Head of caudate nucleus (tissue), 42 donors: ENCODE measurements at places on chromosomes 3 and 15.

- no peak for DNase-seq
These were observed 14.7 kb upstream of the PIK3CB start for GRCh38 chr3:138849222-138849940.

DNA sequence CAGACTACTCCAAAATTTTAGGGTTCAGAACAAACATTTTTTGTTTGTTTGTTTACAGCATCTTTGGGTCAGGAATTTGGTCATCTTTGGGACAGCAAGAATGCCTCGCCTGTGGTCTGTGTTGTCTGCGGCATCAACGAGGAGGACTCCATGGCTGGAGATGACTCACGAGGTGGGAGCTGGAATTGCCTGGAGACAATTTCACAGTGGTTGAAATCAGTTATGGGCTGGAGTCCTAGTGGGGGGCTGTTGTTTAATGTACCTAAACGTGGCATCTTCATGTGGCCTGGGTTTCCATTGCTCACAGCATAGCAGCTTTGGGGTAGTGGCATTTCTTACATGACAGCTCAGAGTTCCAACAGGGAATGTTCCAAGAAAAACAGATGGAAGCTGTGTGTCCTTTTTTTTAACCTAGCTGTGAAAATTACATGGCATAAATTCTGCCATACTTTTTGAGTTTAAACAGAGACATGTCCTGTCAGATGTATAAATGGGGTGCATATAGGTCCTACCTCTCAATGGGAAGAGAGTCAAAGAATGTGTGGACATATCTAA, 507.3 kb upstream of the CBLB start:
- DNase-seq = no peak

GRCh38 chr3:17915341-17915740, 172.9 kb upstream of the TBC1D5 start:
- DNase-seq = no peak

DNA sequence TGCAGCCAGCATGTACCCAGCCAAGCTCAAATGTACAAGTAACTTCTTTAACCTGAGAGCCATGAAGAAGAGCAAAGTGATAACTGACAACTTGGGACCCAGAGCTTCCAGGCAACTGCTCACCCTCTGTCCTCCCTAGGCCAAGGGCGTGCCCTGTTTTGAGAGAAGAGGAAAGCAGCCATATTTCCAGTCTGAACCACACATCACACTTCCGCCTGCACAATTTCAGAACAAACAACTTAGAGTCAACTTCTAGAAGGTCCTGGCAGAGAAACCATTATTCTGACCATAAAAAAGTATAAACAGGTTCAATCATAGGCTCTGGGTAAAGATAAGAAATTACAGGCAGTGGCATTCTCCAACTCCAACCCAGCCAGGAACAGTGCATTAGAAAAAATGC, 50.1 kb downstream of the ITGB5 start:
- DNase-seq = no peak

GRCh38 chr3:141386126-141386488, 17.8 kb downstream of the ZBTB38 start:
- no peak for DNase-seq

- DNase-seq = no peak
These were observed 144.8 kb downstream of the GABRB3 start for GRCh38 chr15:26628071-26628470.

- no peak for DNase-seq
These were observed 6.6 kb upstream of the CCR8 start for GRCh38 chr3:39322936-39323335.

GRCh38 chr3:52704611-52705437, 767 bp downstream of the GLT8D1 start:
- DNase-seq = no peak

DNA sequence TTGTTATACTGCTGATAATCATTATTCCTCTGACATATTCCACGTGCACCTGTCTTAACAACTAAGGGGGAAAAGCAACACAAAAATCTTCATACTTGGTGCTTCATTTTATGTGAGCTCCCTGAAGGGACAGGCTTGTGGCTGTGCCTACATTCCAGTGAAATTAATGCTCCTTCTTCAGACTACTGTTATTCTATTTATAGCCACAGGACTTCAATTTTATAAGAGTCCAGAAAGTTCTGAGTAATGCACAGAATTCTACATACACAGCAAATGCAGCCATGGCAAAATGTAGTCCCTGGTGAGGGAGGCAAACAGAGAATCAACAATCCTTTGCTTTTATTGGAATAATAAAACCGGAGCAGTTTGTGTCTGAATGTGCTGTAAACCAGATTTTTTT, 417.1 kb downstream of the RBMS3 start:
- DNase-seq = no peak

GRCh38 chr3:62139957-62140356, 233.4 kb downstream of the FEZF2 start:
- DNase-seq = no peak

- peak; percentile 81 for DNase-seq
These were observed 16.9 kb upstream of the SEMA4B start for GRCh38 chr15:90184119-90184785.

GRCh38 chr15:73283366-73283962, 85.3 kb downstream of the HCN4 start:
- no peak for DNase-seq

- peak; percentile 85 for DNase-seq
These were observed 148.9 kb upstream of the IL12A start for GRCh38 chr3:159839561-159840379.

DNA sequence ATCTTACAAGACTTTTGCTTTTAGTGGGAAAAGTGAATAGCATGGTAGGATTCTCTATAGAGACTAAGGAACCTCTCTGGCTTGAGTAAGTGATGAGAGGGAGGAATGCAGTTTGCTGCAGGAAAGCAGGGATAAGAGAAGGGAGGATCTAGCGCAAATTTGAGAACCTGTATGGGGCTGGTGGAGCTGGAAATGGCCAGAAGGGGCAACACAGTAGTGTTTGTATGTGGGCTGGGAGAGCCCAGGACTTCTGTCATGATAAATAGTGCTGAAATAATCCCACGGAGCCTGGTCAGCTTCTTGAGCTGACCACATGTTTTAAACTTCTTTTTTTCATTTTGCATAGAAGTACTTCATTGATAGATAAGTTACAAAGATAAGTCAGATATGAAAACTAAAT, 11.2 kb upstream of the SHC4 start:
- DNase-seq = no peak

DNA sequence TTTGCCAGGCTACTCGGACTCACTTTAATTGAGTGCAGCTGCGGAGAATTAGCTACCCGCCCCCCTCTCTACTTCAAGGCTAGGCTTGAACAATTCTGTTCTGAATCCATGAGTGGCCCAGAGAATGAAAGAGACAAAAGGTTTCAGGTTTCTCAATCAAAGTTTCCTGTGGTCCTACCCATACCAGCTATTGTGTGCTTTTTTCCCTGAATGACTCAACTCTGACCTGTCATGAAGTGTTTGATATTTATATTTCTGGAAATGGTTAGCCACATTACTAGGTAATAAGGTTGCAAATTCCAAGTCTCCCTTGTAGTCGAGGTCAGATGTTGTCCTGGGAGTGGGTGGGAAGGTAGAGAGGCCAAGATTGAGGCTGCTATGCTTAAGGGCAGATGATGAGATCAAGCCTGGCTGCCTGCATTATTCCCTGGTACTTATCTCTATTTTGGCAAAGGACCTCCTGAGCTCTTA, 392.7 kb upstream of the TBL1XR1 start:
- no peak for DNase-seq

DNA sequence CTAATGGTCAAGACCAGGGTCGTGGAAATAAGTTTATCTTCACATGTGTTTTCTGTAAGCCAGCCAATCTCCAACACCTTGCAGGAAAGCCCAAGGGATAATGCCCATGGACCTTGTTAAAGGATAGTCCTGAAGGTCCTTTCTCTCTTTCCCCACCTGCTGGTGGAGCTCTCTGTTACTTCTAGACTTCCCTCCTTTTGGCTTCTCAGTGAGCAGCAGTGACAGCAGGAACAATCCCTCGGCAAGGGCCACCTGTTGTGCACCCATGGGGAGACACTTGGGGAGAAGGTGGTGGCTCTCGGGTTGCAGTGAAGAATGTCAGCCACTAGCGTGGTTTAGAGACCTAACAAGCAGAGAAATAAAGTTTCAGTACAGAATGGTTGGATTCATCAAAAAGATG, 84.0 kb upstream of the OSBPL11 start:
- no peak for DNase-seq

GRCh38 chr15:43517354-43518196, at the start of gene MAP1A:
Gene MAP1A, plus strand, starts transcription at chr15:43517608. Its CDS starts 3,866 bp downstream, at chr15:43521474.
- DNase-seq = peak; percentile 82

- DNase-seq = no peak
These were observed 35.7 kb upstream of the ACTL6A start for GRCh38 chr3:179526989-179527391.

DNA sequence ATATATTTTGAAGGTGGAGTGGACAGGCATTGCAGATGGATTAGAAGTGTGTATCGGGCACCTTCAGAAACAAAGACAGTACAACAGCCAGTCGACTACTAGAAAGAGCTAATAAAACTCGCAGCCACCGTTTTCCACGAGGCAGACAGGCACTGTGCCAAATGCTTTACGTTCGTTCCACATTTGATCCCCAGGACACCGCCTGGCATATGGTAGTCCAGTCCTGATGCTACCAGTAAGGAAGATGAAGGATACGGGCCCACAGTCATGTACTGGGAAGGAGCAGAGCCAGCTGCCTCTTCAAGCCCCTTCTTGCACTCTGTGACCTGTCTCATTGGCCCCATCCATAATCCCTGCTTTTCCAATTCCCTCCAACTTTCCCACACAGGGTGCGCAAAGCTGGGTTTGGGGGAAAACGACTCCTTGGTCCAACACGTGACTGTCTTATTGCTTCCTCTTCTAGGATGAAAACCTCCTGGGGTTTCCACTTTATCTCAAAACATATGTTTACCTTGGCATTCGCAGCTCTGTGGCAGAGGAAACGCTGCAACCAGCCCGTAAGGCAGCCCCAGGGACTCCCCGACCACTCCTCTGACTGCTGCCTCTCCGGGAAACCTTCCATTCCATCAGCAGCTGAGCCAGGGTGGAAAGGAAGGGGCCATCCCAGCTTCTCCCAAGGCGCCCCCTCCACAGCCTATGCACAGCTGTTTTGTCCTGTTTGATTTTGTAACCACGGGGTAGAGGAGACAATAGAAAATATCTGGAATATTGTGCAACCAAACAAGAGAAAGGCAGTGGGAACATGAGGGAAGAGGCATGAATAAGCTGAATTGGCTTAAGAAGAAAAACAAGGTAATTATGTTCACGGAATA, 107.4 kb downstream of the ADAMTS17 start:
- no peak for DNase-seq

GRCh38 chr3:187213616-187214015, 16.3 kb downstream of the RTP1 start:
- DNase-seq = no peak

DNA sequence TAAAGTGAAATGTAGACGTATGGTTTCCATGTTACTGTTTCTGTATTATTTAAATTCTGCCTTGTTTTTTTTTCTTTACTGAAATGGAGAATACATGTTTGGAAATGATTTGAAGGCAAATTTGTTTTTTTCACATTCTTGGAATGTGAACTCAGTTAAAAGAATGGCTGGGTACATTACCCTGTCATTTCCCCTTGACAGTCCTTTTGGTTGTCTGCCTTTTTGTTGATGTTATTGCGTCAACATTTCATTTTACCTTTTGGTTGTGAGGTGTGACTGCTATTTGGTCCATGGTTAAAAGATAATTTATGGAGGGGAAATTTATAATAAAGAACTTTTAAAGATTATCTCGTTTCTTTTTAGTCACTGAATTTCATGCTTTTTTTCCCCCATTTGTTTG, 3.2 kb upstream of the GPR171 start:
- DNase-seq = no peak

GRCh38 chr3:124691599-124691998, 38.7 kb upstream of the UMPS start:
- no peak for DNase-seq

- no peak for DNase-seq
These were observed 304.6 kb upstream of the UBE2E2 start for GRCh38 chr3:22898558-22898957.

DNA sequence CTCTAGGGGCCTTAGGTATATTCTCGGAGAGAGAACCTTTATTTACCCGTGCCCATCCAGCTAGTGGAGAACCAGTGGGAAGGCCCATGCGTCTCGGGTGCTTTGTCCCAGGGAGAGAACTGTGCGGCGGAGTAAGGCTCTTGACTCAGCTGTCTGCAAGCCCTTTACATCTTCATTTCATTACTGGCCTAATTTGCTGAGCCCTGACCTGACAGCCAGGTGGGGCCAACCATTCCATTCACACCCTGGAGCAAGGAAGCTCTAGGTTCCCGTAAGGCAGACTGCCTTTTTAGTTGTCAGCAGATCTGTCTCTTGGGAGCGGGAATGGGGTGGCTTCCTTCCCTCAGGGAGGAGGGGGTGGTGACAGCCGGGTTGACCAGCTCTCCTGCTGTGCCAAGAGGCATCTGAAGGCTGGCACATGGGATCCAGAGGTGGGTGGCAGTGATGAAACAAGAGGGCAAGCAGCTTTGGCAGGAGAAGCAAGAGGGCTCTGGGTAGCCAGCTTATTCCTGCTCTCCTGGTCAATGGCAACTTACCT, 36.4 kb downstream of the SV2B start:
- no peak for DNase-seq

GRCh38 chr3:11582191-11582968, 61.3 kb downstream of the VGLL4 start:
- DNase-seq = peak; percentile 82

- DNase-seq = no peak
These were observed 287.3 kb upstream of the COL8A1 start for GRCh38 chr3:99351122-99351521.

DNA sequence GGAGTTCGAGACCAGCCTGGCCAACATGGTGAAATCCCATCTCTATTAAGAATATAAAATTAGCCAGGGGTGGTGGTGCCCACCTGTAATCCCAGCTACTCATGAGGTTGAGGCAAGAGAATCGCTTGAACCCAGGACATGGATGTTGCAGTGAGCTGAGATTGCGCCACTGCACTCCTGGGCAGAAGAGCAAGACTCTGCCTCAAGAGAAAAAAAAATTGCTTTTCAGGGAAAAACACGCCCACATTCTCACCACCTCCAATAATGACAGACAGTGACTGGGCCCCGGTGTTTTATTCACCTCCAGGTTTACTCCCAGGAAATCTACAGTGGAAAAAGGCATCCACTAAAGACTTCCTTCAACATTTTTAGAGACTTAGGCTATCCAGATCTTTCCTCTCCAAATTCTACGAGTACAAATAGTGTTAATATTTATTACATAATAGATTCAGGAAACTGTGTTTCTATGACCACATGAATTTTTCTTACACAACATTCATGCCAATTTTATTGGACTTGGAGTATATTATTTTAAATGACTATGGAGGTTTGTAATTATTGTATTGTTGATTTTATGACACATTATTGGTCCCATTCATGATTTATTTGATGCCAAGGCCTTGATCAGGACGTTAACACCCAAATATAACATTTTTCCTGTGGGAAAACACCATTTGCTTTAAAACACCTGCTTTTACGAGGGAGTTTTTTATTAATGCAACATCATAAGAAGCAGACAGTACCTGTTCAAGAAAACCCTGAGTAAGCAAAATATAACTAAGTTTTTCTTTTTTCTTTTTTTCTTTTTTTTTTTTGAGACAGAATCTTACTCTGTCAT, 26.6 kb downstream of the IGF2BP2 start:
- no peak for DNase-seq
